Karpas-422 (cell line): ENCODE measurements at places on chromosomes 2 and 18. TPM values are rescaled to one million over a fixed set of nuclear protein-coding genes. Genes with fewer than 3 reads are reported as not detected.

GRCh38 chr2:197497326-197497725 lies 2.3 kb downstream of the HSPD1 start:
- no peak for DNase-seq

- DNase-seq = peak; percentile 76
Observed at GRCh38 chr18:55275039-55275901, 312.7 kb downstream of the TCF4 start.

Gene HES6
- 3.3 and 25.8 TPM in 2 replicates for total RNA-seq

Gene DLGAP1
- 4.8 and 8.8 TPM in 2 replicates for total RNA-seq

GRCh38 chr2:111923276-111923804 lies 24.9 kb downstream of the MERTK start:
- no peak for DNase-seq

- DNase-seq = no peak
Observed at GRCh38 chr18:32025744-32026143, 7.1 kb downstream of the RNF125 start.

DNA sequence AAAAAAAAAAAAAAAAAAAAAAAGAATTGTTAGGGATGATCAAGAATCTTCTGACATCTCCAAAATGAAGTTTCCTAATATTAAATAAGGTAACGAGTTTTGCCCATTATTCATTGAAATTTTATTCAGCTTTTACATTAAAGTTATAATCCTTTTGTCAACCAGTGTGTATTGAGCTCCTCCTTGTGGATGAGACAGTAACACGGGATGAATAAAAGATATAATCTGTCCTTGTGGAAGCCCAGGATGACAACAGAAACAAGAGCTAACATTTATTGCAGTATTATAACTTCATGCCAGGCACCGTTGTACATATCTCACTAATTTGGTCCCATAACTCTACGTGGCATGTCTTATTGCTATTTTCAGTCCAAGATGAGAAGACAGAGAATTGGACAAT lies 33.4 kb upstream of the SERPINB7 start:
- DNase-seq = peak; percentile 63

- no peak for DNase-seq
Observed at GRCh38 chr18:74414953-74415515, 42.1 kb downstream of the DIPK1C start.

DNA sequence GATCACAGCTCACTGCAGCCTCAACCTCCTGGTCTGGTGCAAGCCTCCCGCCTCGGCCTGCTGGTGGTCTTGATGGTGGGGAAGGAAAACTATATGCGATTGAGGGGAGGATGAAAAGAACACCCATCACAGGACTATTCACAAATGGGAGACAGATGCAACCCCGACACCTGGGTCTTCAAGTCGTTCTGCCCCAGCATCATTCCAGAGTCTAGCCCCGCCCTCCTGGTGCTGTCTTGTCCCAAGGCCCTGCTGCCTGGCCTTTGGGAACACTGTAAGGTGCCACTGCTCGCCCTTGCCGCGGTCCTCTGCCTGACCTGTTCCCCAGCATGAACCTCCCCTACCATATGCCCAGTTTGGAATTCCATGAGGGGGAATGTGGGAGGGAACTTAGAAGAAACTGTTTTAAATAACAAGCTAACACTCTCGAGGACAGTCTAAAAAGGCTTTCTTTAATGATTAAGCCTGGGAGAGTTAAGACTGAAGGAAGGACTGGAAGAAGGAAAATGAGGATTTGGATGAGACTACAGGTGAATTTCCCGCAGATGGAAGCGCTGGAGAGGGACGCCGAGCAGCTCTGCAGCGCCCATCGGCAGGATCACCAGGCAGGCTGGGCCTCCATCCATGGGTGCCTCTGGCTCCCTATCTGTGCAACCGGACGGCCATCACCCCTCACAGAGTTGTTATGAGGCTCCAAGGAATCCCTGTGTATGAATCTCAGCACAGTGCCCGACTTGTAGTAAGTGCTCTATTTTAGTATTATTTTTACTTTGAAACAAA lies 75.0 kb downstream of the MEX3C start:
- DNase-seq = no peak

Gene MAP3K19
- not detected in 2 replicates for total RNA-seq

DNA sequence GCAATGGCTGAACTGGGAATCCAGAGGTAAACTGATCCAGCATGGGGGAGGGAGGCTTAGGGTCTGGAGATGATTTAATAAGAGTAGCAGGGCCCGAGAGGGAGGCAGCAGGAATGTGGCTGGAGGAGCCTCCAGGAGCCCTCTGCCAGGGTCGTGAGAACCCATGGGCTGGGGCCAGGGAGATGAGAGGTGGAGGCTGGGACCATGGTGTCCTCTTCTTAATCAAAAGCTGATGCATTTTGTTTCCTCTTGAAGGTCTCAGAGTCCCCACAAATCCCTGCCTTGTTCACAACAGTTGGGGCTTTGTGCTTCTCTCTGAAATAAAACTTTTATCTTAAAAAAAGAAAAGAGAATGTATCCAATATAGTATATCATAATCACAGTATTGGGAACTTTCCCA lies 123.7 kb upstream of the ZNF516 start:
- no peak for DNase-seq
